ENCODE measurements at places on chromosomes 6 and 20. TPM values are rescaled to one million over a fixed set of nuclear protein-coding genes. Genes with fewer than 3 reads are reported as not detected.

Gene CST4
- total RNA-seq = not detected

Gene IMPG1
- not detected for total RNA-seq

Gene MKKS
- 22.6 TPM for total RNA-seq

Gene NOP56
- total RNA-seq = 186 TPM

Gene OR2W1
- not detected for total RNA-seq

Gene TXLNB
- total RNA-seq = 0.29 TPM

Gene OTOR
- total RNA-seq = not detected

Gene PTK6
- 69.0 TPM for total RNA-seq

Gene ATP6V1G2
- 0.57 TPM for total RNA-seq

Gene SPATS1
- not detected for total RNA-seq

Gene MUC22
- total RNA-seq = not detected

Gene KIF25
- total RNA-seq = 0.21 TPM

Gene HS3ST5
- total RNA-seq = 0.16 TPM

Gene CLPSL1
- not detected for total RNA-seq

DNA sequence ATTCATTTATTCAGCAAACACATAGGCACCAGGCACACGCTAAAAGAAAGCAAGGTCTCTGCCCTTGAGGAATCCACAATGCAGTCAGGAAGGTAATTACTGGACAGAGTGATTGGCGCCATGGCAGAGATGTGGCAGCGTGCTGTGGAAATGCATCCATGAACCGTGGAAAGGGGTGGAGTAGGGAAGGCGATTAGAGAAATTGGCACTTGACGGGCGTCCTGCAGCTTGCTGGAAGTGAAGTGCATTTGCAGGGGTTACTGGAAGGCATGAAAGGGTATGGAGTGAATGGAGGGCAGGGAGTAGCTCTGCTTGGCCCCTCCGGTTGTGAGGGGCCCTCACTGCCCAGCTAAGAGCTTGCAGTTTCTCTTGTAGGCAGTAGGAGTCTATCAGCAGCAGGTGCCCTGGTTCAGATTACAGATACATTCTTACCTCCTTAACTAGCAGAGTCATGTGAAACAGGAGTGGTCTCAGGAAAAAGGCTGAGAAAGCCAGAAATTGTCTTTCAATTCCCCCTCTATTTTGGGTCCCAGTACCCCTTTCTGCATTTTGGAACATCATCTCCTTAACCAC lies 122.5 kb upstream of the TIAM2 start:
- no peak for DNase-seq

GRCh38 chr6:130050230-130050629 lies 31.8 kb downstream of the L3MBTL3 start:
- DNase-seq = no peak

DNA sequence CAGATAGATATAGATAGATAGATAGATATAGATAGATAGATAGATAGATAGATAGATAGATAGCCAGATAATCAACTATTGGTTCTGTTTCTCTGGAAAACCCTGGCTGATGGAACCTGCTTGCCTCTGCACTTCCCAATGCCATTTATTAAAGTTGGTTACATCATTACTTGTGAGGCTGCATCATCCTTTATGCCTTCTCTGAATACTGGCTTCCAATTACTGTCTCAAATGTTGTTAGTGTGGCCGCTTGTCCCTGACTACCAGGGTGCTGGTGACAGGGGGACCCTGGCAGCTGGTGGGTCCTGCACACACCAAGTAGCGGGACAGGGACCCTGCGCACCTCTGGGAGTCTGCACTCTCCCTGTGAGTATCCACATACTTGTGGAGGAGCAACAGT lies 3.9 kb upstream of the SLPI start:
- no peak for DNase-seq

GRCh38 chr6:118668761-118669385 lies 17.5 kb upstream of the CEP85L start:
- DNase-seq = no peak

- no peak for DNase-seq
Measured at GRCh38 chr6:43242908-43243663, at the start of gene TTBK1. TTBK1 (plus strand) TSS chr6:43243481; CDS start chr6:43246661, 3,180 bp downstream.

- DNase-seq = peak; percentile 69
Measured at GRCh38 chr6:150195996-150196417, 53.2 kb downstream of the PPP1R14C start.

DNA sequence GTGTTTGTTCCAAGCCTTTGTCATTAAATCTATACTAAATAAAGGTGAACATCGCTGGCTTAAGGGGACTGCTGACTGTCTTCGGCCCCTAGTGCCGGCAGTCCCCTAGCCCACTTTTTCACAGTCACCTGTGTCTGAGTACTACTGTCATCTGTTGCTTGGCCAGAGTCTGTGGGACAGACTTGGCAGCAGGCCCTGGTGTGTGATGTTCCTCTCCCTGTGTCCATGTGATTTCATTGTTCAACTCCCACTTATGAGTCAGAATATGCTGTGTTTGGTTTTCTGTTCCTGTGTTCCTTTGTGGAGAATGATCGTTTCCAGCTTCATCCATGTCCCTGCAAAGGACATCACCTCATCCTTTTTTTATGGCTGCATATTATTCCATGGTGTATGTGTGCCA lies 133.4 kb downstream of the HAO1 start:
- no peak for DNase-seq

GRCh38 chr6:2756241-2756640 lies 5.5 kb upstream of the MYLK4 start:
- DNase-seq = no peak

GRCh38 chr20:19887556-19888268 lies 129.4 kb upstream of the NAA20 start:
- no peak for DNase-seq

- DNase-seq = no peak
Measured at GRCh38 chr6:75524322-75524972, 30.8 kb upstream of the FILIP1 start.

GRCh38 chr6:73608761-73609160 lies 45.0 kb downstream of the SLC17A5 start:
- DNase-seq = no peak

DNA sequence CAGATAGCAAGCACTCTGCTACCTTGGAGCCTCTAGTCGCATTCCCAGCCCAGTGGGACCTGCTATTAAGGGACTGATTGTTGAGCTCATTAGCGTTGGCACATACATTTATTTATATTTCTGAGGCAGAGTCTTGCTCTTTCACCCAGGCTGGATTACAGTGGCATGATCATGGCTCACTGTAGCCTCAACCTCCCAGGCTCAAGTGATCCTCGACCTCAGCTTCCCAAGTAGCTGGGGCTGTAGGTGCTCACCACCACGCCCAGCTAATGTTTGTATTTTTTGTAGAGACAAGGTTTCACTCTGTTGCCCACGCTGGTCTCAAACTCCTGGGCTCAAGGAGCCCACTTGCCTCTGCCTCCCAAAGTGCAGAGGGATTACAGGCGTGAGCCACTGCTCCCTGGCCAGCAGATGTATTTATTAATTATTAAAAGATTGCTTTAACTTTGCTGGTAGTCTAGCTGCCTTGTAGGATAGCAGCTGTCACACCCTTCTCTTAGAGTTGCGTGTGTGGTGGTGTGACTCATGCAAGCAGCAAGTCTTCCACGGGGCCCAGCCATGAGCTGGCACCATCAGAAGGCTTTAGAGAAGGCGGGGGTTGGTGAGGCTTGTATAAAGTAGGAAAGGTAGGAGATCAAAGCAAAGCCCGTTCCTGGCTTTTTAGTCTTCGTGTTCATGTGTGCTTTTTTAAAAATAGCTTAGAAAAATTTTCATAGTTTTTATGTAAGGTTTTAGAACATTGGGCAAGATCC lies 16.5 kb downstream of the ACTR5 start:
- no peak for DNase-seq

GRCh38 chr6:107655245-107655644 lies 165.3 kb downstream of the SOBP start:
- DNase-seq = no peak

DNA sequence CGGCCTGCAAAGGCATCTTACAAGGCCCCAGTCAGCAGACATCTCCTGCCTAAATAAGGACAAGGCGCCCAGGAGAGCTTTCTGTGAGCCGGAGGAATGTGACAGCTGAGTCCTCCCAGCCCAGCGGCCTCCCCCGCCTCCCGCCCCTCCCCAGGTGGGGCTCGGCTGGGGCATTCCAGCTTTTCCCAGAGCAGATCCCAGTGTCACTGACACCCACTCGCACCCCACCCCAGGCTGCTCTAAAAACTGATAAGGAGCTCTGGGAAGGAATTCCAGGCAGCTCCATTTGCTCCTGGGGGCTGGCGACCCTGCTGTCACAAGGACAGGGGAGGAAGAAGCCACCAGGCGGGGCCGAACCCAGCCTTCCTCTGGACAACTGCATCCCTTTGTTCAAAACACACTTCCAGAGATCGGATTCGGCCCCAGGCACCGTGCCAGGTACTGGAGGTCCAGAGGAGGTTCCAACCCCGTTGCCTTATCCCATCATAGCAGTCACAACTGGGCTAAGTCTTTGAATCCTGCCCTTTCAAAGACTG lies 49.7 kb downstream of the JPH2 start:
- DNase-seq = no peak

- no peak for DNase-seq
Measured at GRCh38 chr20:63534427-63534830, 2.7 kb downstream of the PTK6 start.

DNA sequence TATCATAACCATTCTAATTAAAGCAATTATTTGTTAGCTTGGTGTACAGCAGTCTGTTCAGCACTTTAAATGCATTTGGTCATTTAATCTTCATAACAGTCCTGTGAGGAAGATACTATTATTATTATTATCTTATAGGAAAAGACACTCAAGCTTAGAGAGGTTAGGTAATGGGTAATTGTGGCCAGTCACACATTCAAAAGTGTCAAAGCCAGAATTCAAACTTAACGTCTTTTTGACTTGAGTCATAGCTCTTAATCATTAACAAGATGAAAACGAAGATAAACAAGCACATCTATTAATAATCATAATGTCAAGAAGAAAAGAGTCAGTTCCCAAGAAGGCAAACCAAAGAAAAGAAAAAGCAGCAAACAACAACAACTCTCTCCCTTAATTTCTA lies 251.0 kb downstream of the SYNE1 start:
- no peak for DNase-seq

- no peak for DNase-seq
Measured at GRCh38 chr6:47303342-47303741, 6.4 kb downstream of the TNFRSF21 start.

- no peak for DNase-seq
Measured at GRCh38 chr6:20919677-20920385, 385.6 kb downstream of the CDKAL1 start.

DNA sequence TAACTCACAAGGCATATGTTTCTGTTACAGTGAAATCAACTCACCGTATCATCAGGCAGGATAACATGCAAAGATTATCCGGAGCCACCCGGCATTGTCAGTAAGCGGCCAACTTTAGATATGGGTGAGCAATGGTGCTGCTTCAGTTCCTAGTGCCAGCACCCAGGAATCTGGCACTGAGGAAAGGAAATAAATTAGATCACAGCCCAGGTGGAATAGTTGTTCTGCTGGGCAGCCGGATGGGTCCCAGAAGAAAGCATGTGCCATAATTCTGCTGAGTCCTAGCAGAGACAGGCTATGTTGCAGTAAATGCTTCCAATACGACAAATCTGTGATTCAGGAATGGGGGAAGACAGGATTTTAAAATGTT lies 183.6 kb upstream of the SPTLC3 start:
- DNase-seq = no peak

DNA sequence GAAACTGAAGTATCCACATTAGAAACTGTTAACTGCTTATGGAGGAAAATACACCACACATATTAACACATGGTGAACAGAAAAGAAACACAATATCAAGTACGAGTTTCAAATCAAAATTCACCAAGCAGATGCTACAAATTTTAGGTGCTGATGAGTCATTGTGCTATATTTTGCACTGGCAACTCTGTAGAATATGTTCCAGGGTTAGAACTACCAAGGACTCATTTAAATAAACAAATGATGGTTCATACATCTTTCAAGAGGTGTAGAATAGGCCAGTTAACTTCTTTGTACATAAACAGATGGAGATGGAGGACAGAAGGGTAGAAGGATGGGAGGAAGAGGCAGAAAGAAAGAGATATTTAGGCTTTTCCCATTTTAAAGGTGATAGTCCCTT lies 184.9 kb downstream of the ARHGAP18 start:
- no peak for DNase-seq

DNA sequence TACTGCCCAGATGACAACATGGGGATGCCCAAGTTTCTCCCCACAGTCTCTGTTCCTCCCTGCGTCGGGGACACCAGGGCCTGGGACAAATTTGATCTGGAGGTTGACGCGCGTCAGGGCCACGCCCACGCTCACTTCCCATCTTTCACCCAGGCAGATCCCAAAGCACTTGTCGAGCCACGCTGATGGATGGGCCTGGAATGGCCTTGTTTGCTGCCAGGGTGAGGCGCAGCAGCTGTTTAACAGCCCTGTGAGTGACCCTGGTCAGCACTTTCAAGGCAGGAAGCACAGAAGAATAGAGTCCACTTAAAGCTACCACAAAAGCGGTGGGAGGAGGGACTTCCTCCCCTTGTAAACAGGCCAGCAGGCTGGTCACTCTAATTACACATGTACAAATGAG lies 324.7 kb upstream of the JARID2 start:
- DNase-seq = peak; percentile 32

GRCh38 chr6:337805-338368 lies 45.6 kb downstream of the DUSP22 start:
- no peak for DNase-seq

DNA sequence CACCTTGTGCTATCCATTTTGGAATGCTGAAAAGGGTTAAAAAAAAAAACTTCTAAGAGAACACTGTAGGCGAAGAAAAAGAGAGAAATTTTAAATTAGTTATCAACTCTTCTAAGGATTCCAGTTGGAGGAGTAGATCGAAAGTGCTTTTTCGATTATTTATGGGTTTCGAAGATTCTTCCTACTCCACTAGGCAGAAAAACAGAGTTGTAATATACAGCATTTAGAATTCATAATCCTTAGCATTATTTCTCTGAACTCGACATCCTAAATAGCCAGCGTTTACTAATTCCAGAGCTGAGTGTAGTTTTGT lies 817 bp upstream of the RNF217 start:
- DNase-seq = no peak

DNA sequence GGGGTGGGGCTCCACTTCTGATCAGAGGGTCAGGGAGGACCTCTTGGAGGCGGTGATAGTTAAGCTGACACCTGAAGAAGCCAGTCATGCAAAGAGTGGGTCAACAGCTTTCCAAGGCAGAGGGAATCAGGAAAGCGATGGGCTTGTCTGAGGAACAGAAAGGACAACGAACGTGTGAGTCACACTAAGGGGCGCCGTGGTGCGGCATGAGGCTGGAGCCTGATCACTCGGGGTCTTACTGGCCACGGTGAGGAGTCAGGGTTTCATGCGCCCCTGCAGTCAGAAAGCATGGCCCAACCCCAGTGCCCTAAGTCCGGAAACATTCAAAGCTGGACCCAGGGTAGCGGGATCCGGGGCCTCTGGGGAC lies 50.6 kb upstream of the SLC32A1 start:
- DNase-seq = no peak

- DNase-seq = no peak
Measured at GRCh38 chr20:44533928-44534327, 12.1 kb upstream of the SERINC3 start.

DNA sequence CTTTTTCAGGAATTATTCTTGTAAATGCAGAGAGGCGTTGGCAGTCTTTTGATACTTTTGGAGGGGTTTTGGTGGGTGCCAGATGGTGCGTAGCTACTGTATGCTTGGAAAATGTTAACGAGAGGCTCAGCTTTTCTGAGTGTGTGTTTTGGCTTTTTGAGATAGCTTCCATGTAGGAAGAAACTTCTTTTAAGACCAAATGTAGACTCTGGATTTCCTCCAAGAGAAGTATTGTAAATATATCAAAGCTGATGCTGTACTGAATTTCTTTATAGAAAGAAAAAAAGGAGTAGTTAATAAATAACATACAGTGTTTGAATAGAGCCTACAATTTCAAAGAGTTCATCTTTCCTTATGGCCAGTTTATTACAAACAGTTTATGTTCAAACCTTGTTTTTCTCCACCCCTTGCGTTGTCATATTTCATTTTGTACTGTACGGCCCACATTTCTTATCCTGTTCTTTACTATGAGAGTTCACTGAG lies 16.7 kb downstream of the TIAM2 start:
- no peak for DNase-seq
